Foreskin fibroblast (primary cell): ENCODE measurements at places on chromosomes 13 and 19.

GRCh38 chr13:25037057-25037813 is 58.7 kb upstream of the PABPC3 start:
- DNase-seq: peak; percentile 43

DNA sequence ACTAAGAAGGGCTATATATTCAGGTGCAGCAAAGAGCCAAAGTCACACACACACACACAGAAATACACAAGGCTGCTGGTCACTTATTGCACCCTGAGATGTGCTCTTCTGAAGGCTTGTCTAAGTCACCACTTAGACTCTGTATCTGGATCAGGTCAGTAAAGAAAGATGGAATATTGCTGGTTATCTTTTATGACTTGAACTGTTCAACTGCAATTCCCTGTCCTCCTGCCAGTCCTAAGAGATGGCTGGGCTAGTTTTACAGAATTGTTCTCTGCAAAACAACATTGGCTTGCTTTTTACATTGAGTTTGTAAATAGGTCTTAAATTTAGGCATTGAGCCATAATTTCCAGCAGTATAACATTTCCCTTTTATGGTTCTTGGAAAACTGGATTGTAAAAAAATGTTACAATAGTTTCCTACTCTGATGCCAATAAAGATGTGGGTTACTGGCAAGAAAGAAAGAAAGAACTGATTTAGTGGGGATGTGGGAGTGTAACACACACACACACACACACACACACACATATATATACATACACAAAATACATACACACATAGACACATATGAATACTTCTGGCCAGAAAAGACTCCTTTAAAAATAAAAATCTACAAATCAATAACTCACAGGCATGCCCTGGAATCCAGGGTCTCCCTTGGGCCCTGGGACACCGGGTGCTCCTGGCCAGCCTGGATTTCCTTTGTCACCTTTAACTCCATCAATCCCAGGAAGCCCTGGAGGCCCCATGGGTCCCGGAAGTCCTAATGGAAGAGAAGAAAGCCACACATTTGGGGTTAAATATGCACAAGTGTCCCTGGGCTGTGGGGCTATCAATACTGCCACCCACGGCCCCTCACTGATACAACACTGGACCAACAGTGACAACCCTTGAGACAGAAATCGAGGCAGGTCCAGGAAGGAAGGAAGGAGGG is 137.7 kb downstream of the COL4A1 start:
- DNase-seq: no peak

- DNase-seq: no peak
Observed at GRCh38 chr19:28532765-28533341, 680.1 kb downstream of the UQCRFS1 start.

DNA sequence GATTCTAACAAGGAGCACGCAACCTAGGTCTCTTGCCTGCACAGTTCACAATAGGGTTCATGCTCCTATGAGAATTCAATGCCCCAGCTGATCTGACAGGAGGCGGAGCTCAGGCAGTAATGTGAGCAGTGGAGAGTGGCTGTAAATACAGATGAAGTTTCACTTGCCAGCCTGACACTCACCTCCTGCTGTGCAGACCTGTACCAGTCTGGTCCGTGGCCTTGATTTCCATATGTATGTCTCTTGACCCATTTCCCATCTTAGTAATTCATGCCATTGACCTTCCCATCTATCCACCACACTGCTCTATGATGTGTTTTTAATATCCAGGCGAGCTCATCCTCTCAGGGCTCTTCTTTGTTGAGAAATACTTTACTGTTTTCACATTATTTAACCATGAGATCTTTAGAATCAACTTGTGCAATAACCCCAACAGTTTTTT is 95.2 kb downstream of the LRCH1 start:
- no peak for DNase-seq

DNA sequence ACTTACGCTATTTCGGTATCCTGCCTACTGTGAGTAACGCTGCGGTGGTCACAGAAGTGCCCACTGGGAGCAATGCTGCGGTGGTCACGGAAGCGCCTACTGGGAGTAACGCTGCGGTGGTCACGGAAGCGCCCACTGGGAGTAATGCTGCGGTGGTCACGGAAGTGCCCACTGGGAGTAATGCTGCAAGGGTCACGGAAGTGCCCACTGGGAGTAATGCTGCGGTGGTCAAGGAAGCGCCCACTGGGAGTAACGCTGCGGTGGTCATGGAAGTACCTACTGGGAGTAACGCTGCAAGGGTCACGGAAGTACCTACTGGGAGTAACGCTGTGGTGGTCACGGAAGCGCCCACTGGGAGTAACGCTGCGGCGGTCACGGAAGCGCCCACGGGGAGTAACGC is 52.1 kb upstream of the SOX1 start:
- no peak for DNase-seq

DNA sequence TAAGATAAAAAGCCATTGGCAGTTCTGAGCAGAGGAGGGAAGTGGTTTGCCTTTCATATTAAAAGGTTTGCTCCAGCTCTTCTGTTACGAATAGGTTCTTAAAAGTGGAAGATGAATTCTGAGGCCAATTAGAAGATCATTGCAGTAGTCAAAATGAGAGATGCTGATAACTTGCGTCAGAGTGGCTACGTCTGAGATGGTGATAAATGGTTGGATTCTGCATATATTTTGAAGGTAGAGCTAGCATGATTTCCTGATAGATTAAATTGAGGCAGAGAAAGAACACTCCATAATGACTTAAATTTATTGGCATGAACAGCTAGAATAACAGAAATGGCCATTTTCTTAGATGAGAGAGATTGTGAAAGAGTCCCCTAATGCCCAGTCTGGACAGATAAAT is 652.6 kb downstream of the DACH1 start:
- no peak for DNase-seq

- DNase-seq: no peak
Observed at GRCh38 chr13:50366488-50367174, 351.4 kb downstream of the KCNRG start.

DNA sequence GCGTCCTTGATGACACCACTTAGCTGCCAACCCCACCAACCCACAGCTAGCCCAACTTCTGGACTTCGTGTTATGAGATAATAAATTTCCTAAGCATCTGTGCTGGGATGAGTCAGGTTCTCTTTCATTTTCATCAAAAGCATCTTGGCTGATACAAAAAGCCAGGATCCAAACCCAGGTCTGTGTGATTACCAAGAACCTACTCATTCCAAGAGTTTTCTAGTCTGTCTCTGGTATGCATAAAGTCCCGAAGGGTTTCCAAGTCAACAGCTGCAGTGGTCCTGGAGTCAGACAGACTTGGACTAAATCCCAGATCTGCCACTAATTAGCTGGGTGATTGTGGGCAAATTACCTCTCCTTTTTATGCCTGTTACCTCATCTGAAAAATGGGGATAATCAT is 55.5 kb upstream of the SERP2 start:
- DNase-seq: peak; percentile 66

GRCh38 chr13:110298505-110299282 is 8.3 kb downstream of the COL4A1 start:
- no peak for DNase-seq

GRCh38 chr19:48635263-48635965 is 1.8 kb downstream of the DBP start:
- no peak for DNase-seq

DNA sequence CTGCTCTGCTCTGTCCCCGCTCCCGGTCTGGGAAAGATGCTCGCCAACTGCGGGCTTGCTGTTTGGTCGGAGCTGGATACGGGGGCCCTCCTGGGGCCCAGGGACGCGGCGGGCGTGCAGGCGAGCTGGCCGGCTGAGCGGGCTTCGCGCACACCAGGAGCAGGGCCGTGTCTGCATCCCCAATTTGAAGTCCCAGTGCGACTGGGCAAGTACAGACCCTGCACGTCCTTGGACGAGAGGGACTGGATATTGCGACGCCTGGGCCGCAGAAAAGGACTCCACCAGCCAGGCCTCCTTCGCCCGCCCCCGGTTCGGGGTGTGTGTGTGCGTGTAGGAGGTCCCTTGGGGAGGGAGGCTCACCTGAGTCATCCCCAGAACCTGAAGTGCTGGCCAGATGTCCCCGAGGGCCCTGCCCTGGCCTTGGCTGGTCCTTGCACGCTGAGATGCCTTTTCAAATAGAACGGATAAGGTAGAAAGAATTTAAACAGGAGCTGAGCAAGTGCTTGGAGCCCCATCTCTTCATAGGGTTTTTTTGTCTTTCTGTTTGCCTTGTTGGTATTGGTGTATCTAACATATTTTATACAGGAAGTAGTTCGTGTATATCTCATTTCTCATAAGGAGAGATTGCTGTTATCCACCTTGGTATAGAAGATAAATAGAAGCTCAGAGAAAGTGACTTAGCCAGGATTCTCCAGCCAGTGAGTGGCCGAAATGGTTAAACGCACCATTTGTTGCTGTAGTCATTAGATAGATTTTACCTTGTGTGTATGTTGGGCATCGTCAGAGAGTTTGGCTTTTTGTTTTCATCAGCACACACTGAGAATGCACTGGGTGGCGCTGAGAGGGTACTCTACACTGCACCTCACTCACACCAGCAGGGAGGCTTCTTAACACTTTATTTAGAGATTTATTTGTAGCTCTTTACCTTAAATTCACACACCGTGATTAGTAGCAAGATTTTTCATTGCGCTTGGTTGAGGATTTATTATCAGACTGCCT is 1.1 kb downstream of the NAXD start:
- DNase-seq: peak; percentile 82

DNA sequence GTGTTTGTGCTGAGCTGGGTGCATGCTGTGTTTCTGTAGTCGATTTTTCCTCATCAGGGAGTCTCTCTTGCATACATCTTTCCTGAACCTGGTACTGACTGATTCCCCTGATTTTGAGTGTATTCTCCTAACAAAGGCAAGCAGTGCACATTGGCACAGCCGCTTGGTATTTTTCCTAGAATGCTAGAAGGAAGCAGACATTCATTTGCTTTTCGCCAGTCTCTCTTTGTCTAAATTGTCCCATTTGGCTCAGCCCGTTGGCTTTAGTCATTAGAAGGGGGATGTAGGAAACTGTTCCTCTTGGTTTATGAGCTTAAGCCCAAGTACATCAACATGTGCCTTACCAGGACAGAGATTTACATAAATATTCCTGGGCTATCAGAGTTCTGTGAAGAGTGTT is 266.1 kb upstream of the TMTC4 start:
- DNase-seq: no peak

DNA sequence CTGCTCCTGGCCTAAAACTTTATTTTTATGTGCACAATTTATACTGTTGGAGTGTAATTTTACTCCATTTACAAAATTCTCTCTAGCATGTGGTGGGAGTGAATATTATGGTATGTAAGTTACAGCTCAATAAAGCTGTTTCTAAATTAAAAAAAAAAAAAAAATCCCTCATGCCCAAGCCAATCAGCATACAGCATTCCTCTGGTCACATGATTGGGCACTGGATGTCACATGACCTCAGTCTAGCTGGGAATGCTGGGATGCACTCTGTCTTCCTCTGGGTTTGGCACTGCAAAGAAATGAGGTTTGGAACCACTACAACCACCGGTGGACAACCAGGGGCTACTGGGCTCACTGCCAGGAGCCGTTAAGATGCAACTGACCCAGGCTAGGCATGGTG is 67.6 kb downstream of the ZNF557 start:
- DNase-seq: no peak

- no peak for DNase-seq
Observed at GRCh38 chr13:113114511-113115362, 7.9 kb upstream of the F10 start.

GRCh38 chr13:76928456-76928855 is 19.9 kb upstream of the ACOD1 start:
- peak; percentile 53 for DNase-seq

- no peak for DNase-seq
Observed at GRCh38 chr13:57624565-57625435, 6.7 kb upstream of the PCDH17 start.

- DNase-seq: peak; percentile 28
Observed at GRCh38 chr13:84645196-84646012, 763.1 kb upstream of the SLITRK1 start.

DNA sequence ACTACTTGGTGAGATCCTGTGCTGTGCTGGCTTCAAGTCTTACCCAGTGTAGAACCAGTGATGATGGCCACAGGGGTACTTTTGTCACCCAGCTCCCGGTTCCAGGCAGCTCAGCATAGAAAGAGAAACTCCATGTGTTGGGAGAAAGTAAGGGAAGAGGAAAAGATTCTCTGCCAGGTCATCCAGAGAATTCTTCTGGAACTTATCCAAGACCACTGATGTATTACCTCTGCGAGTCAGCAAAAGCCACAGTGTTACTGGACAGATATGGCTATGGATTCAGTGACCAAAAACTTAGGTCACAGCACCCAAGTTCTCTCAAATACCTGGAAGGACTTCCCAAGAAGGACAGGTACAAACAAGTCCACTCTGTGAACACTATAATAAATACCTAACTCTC is 399.5 kb upstream of the MIR17HG start:
- no peak for DNase-seq

- DNase-seq: peak; percentile 41
Observed at GRCh38 chr13:102651892-102652291, 43.0 kb downstream of the METTL21C start.

- DNase-seq: peak; percentile 51
Observed at GRCh38 chr19:54029930-54030490, 33.7 kb downstream of the VSTM1 start.
